ENCODE measurements at places on chromosomes 6 and 20.

DNA sequence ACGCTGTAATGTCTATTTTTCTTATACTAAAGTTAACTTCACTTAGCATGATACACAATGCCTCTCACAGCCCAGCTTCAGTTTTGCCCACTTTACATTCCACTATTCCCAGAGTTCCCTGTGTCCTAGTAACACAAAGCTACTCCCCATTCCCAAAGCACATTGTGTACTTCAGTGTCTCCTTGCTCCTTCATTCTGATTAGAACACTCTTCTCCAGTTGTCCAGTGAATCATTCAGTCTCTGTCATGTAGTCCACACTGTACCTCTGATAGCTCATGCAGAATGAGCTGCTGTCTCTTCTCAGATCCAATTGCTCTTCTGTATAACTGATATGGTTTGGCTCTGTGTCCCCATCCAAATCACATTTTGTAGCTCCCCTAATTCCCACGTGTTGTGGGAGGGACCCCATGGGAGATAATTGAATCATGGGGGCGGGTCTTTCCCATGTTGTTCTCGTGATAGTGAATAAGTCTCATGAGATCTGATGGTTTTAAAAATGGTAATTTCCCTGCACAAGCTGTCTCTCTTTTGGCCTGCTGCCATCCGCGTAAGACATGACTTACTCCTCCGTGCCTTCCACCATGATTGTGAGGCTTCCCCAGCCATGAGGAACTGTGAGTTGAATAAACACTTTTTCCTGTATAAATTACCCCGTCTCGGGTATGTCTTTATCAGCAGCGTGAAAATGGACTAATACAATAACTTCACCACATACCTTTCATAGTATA lies 2.1 kb upstream of the TMX4 start:
- no peak for DNase-seq

DNA sequence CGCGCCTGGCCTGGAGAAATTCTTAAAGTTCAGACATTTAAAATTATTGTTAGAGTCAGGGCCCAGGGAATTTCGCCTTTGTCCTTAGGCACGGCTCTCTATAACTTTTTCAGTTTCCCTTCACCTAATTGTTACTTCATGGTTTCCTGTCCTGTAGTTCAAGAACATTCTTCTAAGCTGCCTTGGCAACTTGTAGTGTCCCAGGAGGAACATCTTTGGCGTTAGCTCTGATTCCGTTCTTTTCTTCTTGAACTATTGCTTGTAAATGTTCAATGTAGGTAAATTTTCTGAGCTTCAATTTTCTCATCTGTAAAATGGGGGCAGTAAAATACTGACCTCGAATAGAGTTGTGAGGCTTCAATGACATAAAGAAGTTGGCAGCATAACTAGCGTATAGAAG lies 41.8 kb downstream of the TIAM2 start:
- DNase-seq = no peak

GRCh38 chr20:62357187-62357667 lies 9.9 kb downstream of the LAMA5 start:
- DNase-seq = no peak

DNA sequence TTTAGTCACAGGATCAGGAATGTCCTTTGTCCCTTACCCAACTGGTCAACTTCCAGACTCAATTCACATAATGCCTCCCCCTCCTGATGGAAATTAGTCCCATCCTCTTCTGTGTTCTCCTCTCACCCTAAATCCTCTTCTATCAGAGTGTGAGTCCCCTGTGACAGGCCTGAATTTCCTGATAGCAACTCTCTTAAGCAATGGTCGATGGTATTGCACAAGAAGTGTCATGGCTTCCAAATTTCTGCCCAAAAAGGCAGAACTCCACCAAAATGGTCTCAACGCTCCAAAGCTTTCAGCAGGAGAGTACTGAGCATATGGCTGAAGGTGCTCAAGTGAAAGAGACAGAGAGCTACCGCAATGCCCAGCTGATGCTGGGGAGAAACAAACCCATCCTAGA lies 2.4 kb downstream of the PREP start:
- no peak for DNase-seq

GRCh38 chr6:27375613-27376079 lies 12.9 kb upstream of the ZNF391 start:
- no peak for DNase-seq

GRCh38 chr6:130525408-130525807 lies 159.6 kb downstream of the TMEM200A start:
- no peak for DNase-seq

DNA sequence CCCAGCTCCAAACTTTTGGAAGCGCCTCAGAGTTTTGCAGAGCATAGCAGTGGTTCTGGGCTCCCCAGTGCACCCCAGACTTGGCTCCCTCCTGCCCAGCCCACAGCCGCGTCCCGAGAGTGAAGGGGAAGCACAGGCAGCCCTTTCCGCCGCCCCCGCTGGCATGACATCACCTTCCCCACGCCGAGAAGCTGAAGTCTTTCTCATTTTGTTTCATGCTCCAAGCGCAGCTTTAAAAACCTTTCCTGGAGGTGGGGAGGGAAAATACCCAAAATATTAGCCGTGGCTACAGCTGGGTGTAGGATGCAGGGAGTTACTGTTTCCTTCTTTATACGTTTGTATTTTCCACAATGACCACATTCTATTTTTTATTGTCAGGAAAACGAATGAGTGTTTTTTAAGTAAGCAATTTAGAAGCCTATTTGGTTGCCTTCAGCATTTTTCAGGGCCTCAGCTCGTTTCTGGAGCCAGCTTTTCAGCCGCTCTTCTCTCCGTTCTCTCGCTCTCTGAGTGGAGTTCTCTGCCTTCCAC lies 72.9 kb downstream of the SNX5 start:
- DNase-seq = no peak

DNA sequence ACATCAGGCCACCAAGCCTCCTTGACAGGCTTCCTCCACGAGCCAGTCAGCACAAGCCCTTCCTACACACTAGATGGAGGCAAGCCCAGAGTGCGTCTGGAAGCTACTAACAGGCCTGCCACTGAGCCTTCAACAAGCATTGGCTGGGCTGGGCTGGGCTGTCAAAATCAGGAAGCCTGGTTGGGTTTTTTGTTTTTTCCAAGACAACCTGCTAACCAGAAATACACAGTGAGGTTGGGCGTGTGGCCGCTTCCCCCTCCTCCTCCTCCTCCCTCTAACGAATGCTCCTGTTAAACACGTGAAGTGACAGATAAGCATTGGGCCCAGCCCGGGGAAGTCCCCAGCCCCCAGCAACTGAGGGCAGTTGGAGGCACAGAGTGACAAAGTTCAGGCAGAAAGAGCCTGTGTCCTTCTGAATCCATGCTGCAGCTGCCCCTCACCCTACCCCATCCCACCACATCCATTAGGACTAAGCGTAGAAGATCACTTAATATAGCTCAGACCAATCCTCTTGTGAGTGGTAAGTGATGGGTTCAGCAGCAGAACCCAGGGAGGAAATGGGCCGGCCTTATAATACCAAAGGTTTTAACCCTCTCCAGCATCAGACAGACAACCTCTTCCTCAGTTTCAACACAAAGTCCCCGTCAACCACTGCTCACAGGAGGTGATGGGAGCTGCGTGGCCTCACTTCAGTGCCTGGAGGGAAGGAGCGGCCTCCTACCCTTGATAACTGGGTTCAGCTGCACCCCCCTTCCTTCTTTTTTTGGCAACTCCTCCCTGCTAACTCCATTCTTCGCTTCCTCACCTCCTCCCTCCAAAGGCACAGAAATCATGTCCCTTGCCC lies 1.1 kb downstream of the NFATC2 start:
- peak; percentile 74 for DNase-seq

DNA sequence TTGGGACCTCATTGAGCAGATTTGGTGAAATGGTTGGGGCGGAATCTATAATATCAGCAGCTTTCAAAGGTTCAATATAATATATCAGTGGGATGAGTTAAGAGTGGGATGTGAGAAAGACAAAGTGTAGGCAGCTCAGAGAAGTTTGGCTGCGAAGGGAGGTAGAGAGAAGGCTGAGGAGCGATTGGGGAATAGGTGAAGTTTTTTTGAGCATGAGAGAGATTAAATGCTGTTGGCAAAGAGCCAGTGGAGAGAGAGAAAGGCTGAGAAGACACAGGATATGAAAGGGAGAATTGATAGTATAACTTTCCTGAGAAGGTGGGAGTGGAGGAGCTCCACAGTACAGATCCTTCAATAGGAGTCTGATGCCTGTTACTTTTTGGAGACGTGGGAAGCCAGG lies 12.1 kb upstream of the SERINC3 start:
- DNase-seq = no peak

DNA sequence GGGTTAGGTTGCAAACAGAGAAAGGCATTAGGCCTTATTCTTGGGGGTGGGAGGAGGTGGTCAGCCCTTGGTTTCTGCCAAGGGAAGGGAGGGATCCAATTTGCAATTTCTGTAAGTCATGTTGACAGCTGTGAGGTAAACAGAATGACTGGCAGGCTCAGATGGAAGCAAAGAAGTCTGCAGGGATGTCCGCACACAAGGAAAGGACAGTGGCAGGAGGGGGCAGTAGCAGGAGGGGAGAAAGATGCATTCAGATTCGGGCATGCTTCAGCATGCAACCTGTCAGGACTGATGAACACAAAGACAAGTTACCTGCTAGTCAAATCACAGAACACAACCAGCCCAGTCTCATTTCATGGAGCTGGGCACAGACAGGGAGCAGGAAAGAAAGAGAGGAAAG lies 217.9 kb upstream of the FOXA2 start:
- DNase-seq = no peak

- DNase-seq = no peak
Observed at GRCh38 chr6:169427856-169428255, 174.2 kb upstream of the THBS2 start.

- DNase-seq = no peak
Observed at GRCh38 chr6:22025468-22026163, 271.2 kb downstream of the PRL start.

- no peak for DNase-seq
Observed at GRCh38 chr6:153081914-153082313, 49.2 kb downstream of the RGS17 start.

DNA sequence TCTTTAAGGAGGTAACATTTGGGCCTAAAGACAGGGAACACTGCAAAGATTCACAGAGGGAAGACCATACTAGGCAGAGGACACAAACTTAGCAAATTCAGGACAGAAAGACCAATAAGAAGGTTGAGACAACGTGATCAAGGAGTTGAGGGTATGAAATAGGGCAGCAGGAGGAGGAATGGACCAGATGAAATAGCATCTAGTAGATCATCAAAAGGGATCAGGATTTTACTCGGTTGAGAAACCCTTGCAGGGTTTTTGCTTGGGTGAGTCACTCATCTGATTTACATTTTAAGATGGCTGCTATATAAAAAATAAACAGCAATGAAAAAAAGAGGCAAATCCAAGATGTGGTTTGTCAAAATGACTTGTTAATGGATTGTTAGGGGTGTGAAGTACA lies 4.7 kb downstream of the BCLAF1 start:
- peak; percentile 13 for DNase-seq

DNA sequence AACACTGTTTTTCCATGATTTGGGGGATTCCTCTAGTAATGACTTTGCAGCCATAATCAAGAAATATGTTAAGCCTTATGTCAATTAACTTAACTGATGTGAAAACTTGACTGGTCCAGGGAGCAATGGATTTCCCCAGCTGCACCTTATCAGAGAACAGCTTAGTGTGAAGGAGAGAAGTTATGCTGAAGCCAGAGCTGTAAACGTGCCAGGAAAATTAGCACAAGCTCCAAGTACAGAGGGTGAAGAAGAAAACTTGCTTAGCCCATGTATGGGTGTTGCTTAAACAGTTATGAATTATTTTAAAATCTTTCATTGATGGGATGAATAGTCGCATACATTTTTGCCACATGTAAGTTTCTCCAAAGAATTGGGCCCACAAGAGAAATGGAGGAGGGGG lies 214.9 kb upstream of the RNF217 start:
- no peak for DNase-seq

DNA sequence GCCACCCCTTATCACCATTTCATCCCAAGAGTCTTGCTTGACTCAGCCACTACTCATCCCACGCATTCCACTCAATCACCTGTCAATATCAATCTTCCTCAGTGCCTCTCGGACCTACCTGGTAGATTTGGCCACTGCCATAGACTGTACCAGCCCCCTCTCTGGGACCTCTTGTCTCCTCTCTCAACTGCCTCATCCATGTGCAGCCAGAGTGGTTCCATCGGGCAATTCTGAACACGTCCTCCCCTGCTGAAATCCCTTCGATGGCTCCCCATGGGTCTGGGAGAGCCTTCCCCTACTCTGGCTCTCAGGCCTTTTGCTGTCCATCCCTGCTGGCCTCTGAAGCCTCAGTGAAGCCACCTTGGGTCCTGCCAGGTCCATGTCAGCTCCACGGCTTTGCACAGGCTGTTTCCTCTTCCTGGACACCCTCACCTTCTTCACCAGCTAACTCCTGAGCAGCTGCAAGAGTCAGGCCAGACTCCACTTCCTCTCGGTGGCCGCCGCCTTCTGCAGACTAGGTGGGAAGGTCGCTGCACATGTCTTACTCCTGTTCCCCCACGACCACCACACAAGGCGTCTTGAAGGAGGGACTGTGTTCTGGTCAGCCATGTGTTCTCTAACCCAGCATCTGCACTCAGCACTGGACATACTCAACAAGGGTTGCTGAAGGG lies 120.4 kb downstream of the TOX2 start:
- no peak for DNase-seq

DNA sequence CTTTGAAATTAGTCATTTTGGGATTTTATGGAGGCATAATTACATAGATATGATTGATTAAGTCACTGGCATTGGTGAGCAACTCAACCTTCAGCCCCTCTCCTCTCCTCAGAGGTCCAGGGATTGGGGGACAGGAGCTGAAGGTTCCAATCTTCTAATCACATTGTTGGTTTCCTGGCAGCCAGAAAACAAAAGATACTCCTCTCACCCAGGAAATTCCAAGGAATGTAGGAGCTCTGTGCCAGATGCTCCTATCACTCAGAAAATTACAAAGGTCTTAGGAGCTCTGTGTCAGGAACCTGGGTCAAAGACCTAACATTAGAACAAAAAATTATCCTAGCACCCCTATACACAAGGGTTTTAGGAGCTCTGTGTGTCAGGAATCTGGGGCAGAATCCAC lies 679.7 kb upstream of the ID4 start:
- no peak for DNase-seq

GRCh38 chr6:39956936-39957335 lies 22.7 kb upstream of the MOCS1 start:
- DNase-seq = no peak

GRCh38 chr6:3516092-3516491 lies 59.2 kb upstream of the SLC22A23 start:
- DNase-seq = no peak

DNA sequence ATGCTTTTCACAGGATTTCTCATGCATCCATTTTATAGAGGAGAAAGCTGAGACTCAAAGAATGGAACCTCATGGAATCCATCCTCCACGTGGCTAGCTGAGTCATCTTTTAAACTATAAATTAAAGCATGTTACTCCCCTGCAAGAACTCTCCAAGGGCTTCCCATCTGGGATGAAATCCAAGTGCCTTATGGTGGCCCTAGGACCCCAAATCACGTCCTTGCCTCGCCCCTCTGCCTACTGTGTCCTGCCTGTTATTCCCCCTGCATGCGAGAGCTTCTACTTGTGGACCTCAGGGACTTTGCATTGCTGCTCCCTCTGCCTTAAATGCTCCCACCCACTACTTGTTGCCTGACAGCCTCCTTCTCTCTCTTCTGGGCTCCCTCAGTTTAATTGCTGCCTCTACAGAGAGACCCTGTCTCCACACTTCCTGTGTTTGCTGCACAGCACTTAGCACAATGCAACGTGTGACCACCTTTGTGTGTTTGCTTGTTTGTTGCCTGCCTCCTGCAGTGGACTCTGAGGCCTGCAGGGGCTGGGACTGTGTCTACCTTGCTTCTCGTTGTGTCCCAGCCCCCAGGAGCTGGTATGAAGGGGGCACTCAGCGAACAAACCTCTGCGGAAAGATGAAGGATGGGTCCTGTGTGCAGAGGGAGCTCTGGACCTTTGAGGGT lies 39.4 kb downstream of the TOX2 start:
- DNase-seq = no peak
